ENCODE measurements at places on chromosomes 5 and 9.

GRCh38 chr5:149162401-149163084 is 21.2 kb downstream of the ABLIM3 start:
- DNase-seq, result no peak

DNA sequence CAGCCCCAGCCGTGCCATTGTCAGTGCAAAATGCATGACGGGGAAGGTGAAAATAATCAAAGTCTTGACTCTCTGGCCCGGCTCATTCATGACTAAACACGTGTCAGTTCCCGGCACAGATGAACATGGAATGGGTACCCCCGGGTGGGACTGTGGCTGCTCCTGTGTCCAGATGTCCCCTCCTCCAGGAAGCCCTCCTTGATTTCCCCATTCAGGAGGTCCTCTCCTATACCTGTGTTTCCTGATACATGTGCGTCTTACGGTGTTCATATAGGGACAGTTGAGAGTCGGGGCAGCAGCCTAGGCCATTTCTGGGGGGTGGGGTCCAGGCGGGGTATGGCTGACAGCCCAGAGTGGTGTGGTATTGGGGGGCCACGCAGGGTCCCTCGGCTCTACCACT is 19.5 kb downstream of the RXRA start:
- no peak for DNase-seq

GRCh38 chr9:4965174-4965821 is 19.8 kb upstream of the JAK2 start:
- DNase-seq, result no peak

GRCh38 chr9:97721396-97721795 is 24.3 kb upstream of the XPA start:
- no peak for DNase-seq

- no peak for DNase-seq
Observed at GRCh38 chr9:9950813-9951212, 662.0 kb downstream of the PTPRD start.

DNA sequence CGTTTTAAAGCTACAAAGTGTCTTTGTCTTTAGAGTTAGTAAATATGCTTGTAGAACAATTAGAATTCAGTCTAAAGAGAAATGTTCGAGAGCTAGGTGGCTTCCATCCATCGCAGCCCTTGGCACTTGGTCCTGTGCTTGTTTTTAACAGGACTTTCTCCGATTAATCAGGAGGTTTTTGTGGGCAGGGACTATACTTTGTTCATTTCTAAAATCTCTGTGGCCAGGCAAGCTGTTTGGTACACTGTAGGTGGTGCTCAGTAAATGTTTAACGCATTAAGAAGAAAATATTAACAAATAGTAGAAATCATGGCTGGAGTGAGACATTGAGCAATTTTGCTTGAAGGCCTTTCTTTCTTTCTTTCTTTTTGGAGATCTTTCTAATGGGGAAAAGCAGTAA is 20.8 kb downstream of the AGXT2 start:
- no peak for DNase-seq

DNA sequence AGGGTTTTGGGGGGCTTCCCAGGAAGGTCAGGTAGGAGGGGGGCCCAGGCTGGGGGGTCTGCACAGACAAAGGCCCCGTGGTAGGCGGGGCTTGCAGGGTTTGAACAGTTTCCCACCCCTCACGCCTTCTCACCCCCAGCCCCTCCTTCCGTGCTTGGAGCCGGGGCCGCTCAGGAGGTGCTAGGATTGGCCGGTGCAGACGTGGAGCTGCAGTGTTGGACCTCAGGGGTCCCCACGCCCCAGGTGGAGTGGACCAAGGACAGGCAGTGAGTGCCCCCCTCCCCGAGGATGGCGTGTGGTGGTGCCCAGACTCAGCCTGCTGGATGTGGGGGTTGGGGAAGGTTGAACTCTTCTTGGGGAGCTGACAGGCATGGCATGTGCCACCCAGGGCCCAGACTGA is 83.8 kb downstream of the HMCN2 start:
- DNase-seq, result no peak

- no peak for DNase-seq
Observed at GRCh38 chr5:158992037-158992740, 107.5 kb downstream of the EBF1 start.

- DNase-seq, result no peak
Observed at GRCh38 chr9:96067004-96067403, 191.5 kb downstream of the ERCC6L2 start.

- DNase-seq, result no peak
Observed at GRCh38 chr5:149271195-149271715, 404 bp upstream of the AFAP1L1 start.

DNA sequence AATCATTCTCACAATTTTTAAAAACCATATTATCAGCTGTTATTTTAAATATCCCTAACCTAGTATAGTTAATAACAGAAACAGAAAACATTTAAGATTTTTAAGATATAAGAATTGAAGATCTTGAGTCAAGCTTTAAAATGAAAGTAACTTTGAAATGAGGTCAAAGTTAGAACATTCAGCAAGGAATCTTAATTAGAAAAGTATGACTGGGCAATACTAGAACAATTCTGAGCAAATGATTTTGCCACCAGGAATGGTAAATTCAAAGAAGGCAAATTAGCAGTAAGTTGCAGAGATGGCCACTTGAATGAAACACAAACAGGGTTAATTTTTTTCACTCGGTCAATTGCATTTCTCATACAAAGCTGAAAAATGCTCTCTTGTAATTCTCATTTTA is 117.9 kb downstream of the NXNL2 start:
- DNase-seq, result no peak

DNA sequence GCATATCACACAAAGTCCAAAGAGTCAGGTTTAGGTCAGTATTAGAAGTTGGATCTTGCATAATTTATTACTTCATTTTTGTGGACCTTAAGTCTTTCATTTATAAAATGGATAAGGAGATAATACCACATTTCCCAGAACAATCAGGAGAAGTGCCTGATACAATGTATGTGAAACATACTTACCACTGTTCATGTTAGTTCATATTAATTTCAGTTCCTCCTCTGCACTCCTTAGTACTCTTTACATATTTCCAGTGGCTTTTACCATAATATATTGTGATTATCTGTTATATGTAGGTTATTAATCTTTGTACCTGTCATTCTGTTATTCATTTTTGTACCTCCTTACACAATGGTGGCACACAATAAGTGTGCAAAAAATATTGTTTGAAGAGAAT is 214.4 kb downstream of the ARL15 start:
- no peak for DNase-seq

All from activated CD4-positive, alpha-beta T cell treated with anti-CD3 and anti-CD28 coated beads for 48 hours (primary cell).